Naive thymus-derived CD8-positive, alpha-beta T cell (primary cell): ENCODE measurements at places on chromosomes 1 and 21. TPM values are rescaled to one million over a fixed set of nuclear protein-coding genes. Genes with fewer than 3 reads are reported as not detected.

The CHIA gene
- total RNA-seq: not detected

GRCh38 chr1:59071876-59072582, 224.9 kb upstream of the FGGY start:
- DNase-seq: no peak

The GNG12 gene
- total RNA-seq: not detected

DNA sequence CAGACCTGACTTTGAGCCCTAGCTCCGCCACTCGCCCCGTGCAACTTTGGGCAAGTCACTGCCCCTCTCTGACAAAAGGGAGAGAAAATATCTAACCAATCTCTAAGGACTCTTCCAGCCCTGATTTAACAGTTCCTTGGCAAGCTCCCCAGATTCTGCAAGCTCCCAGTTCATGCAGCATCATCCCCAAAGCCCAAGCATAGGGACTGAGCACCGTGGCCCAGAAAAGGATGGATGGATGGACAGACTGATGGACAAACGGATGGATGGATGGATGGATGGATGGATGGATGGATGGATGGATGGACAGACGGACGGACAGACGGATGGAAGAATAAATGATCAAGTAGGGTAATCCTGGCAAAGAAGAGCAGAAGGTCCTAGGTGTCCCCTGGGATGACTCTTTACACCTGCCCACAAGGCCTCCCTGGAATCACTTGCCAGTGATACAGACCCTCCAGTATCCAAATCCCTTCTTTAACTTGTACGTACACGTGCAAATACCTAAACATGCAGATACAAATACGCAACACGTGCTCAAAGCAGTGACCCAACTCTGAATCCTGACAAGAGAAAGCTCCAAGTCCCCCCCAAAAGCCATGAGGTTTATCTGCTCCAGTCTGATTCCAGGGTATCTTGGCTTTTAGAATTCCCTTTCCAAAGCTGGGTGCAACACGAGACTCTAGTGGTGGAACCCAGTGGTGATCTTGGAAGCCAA, 16.0 kb downstream of the IFFO2 start:
- no peak for DNase-seq

- no peak for DNase-seq
Measured at GRCh38 chr1:156476501-156477298, 23.9 kb downstream of the MEF2D start.

The CNR2 gene
- total RNA-seq: 1.1 TPM

- DNase-seq: no peak
Measured at GRCh38 chr1:197222025-197222685, 45.9 kb upstream of the CRB1 start.
